ENCODE measurements at places on chromosomes 11 and 22. TPM values are rescaled to one million over a fixed set of nuclear protein-coding genes. Genes with fewer than 3 reads are reported as not detected.

- no peak for DNase-seq
These were observed 31.7 kb downstream of the PGM2L1 start for GRCh38 chr11:74366576-74366975.

- DNase-seq, result no peak
These were observed 12.0 kb downstream of the GUCY1A2 start for GRCh38 chr11:107006076-107006833.

DNA sequence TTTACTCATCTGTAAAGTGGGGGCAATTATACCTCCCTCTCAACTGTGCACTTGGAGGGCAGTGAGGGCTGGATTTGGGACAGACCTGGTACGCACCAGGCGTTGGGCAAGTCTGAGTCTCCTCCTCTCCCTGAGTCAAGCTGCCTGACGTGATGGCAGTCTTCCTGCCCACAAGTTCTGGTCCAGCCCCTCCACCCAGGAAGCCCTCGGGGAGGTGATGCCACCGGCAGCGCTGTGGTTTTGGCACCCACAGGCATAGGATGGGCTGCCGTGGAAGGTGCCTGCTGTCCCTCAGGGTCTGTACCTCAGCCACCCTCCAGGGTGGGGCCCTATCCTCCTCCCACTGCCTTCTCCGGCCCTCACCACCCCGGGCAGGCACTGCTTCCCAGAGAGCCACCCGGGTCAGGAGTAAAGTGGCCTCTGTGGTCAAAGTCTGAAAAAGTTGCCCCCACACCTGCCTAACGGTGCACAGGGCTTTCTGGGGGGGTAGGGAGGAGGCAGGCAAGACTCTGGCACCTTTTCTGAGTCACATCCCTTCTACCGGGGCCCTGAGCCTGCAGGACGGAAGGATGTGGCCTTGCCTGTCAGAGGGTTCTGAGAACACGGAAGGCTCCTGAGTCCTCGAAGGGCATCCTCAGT is 6.5 kb upstream of the APOBEC3H start:
- DNase-seq, result no peak

DNA sequence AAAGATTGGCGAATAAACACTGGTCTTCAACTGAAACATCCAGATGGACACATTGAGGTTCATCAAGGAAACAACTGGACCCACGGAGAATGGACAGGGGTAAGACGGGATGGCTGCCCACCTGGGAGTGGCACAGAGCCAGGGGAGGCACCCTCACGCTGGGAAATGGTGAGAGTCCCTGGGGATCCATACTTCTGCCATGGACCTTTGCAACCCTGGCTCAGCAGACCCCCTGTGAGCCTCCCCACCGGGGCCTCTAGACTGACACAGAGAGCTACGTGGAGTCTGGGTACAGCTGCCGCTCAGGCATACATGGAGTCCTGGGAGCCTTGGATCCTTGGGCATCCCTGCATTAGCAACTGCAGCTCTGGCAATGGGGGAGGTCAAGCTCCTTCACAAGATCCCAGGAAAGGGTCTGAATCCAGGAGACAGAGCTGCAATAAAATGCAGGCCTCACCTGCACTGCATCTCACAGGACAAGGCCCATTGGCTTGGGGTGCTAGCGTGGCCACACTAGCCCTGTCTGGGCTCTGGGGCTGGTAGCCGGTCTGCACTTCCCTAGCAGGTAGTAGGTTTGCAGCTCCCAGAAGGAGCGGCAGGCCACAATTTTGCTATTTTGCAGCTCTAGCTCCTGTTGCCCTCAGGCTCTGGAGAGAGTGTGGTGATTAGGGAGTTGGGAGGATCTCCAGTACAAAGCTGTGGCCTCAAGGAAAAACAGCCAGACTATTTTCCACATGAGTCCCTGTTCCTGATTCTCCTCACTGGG is 496.4 kb upstream of the LRRC4C start:
- no peak for DNase-seq

DNA sequence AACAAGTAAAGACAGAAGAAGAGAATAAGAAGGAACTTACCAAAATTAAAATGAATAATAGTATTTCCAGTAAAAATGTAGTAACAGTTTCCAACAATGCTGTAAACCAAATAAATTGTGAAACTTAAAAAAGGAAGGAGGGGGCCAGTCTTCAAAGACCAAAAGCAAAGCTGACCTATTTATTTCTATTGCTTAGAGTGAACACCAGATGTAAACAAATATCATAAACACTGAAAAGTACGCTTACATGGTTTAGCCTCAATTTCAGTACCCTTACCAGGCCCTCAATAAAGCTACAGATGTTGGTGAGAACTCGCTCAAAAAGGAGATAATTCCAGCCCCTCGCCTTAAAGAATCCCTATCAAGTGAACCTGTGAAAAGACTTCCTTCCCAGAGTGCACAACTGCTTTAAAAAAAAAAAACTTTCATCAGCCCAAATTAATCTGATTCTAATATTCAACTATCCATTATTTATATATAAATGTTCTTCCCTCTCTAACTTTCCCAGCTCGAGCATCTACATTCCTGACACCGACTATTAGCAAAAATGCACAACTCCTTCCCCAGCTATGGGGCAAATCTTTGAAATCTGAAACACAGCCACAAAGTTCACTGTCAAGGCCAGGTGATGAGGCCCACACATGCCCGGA is 2.4 kb downstream of the PHF21A start:
- DNase-seq, result no peak

GRCh38 chr11:91156041-91156440 is 933.2 kb upstream of the CHORDC1 start:
- no peak for DNase-seq

DNA sequence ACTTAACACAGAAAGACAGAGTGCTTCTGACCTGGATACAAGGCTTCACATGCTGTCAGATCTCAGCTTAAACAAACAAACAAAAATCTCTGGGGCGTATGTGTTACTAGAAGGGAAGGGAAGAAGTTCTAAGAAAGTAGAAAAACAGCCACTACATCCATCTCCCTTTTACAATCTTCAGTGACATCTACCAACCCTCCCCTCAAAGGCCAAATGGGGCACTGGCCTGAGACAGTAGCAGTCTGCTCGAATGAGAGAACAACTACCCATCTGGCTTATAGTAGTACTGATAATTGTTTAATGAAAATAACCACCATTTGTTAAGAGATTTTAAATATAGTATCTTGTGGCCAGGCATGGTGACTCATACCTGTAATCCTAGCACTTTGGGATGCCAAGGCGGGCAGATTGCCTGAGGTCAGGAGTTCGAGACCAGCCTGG is 29.4 kb downstream of the CCDC83 start:
- DNase-seq, result no peak

- no peak for DNase-seq
These were observed 119.3 kb downstream of the ARFGAP2 start for GRCh38 chr11:47057365-47057764.

GRCh38 chr11:11998091-11998781 is 10.2 kb downstream of the DKK3 start:
- DNase-seq, result peak; percentile 21

DNA sequence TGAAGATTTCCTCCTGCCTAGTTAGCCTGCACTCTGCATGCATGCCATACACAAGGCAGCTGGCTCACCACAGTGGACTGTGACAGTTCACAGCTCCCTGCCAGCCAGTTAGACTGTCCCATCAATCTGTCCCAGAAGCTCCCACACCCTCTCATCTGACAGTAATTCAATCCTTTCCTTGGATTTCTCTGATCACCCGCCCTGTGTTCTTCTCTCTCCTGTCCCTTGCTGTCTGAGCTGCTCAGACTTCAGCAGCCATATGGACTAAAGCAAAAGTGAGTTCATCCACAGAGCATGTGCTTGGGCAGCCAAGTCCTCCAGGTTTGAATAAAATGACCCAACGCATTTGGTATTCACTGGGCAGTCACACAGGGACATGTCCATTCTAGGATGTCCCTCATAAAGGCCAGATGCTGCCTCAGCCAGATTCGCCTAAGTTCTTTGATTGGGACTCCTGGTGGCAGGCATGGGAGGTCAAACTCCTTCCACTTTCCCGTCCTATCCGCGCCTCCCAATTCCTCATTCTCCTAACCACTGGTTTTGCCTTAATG is 54.5 kb upstream of the ZBTB44 start:
- DNase-seq, result no peak

HIC2 gene
- total RNA-seq, result 5.0 TPM

HOATZ gene
- total RNA-seq, result not detected
